ENCODE measurements at places on chromosomes 7 and 10.

DNA sequence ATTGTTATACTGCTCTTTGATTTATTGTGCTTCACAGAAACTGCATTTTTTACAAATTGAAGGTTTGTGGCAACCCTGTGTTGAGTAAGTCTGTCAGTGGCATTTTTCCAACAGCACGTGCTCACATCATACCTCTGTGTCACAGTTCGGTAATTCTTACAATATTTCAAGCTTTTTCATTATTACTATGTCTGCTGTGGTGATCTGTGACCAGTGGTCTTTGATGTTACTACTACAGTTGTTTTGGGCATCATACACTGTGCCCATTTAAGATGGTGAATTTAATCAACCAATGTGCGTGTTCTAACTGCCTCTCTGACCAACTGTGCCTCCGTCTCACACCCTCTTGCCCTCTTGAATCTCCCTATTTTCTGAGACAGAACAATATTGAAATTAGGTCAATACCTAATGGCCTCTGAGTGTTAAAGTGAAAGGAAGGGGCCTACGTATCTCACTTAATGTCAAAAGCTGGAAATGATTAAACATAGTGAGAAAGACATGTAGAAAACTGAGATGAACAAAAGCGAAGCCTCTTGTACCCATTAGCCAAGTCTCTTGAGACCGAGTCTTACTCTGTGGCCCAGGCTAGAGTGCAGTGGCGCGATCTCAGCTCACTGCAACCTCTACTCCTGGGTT lies 20.2 kb upstream of the ASL start:
- peak; percentile 46 for DNase-seq

DNA sequence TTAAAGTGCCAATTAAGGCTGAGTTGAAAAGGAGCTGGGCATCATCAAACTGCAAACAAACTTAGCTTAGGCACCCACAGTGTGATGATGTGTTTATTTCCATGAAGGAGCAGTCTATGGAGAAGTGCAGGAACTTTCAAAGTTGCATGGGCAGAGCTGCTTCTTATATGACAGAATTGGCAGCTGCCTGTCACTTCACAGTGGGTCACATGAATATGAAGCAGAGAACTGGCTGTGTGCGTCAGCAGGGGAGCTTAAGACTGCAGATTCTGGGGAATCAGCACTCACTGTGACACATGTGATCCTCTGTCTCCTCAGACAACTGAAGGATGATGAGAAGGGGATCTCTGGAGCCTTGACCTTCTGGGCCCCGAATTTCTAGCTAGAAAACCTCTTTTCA lies 36.6 kb downstream of the RBM28 start:
- DNase-seq: no peak

- no peak for DNase-seq
Observed at GRCh38 chr7:46162609-46163008, 241.5 kb upstream of the IGFBP3 start.

GRCh38 chr10:64626924-64627323 lies 1105.7 kb downstream of the REEP3 start:
- DNase-seq: no peak

- peak; percentile 24 for DNase-seq
Observed at GRCh38 chr10:22259280-22259679, 41.5 kb upstream of the EBLN1 start.

DNA sequence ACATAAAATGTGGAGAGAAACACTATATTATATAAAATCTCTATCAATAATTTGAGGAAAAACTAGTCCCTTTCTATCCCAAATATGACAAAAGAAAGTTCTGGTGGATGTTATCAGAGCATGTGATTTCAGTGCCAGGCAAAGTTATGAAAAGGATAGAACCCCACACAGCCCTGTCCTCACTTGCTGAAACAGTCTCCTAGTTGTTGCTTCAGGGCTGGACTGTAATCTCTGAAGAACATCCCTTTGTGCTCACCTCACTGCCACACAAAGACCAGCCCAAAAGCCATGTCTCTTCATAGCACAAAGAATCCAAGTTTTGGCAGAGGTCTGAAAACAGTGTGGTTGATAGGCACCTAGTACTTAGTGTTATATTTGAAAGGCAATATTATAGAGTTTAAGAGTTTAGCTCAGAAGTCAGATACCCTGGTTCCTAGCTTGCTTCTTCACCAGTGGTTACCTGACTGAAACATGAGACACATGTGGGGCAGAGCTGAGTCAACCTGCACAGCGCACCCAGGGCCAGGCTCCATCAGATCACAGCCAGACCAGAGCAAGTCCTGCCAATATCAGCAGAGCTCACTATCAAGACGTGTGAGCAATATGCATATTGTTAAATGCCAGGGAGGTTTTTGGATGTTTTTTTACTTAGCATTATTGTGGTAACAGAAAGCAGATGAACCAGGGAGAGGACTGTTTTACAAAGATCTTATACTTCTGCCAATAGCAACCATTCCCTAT lies 25.0 kb downstream of the CYP3A7 start:
- no peak for DNase-seq

- DNase-seq: no peak
Observed at GRCh38 chr10:12503311-12503710, 154.0 kb downstream of the CAMK1D start.

DNA sequence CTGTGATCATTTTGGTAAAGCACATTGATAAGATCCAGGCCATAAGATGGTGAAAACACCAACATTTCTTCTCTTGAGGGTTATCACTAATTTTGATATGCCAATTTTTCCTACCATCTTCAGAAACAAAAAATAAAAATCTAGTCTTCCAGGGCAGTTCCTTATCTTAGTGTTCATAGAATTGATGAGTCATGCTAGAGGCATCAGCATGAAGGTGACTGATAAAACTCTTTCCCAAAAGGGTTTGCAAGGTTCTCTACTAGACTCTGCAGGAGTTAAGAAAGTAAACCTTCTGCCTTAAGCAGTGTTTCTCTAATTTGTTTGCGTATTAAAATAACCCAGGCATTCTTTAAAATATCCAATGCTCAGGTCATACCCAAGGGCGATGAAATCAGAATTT lies 483.1 kb upstream of the CNTNAP2 start:
- no peak for DNase-seq

DNA sequence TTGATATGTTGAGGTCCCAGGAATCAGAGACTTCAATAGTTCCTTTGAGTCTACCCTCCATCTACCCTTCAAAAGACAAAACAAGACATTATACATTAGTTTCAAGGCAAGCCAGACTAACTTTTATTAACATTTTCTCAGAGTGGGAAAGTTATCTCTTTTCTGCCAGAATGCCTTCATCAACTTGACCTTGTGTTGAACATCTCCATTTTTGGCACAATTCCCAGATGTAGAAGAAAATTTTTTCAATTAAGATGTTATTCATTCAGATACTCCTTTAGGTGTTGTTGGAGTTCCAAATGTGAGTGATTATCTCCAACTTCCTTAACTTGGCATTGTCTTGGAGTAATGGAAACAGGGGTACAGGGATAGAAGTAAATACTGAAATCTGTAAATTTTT lies 59.1 kb downstream of the NRF1 start:
- DNase-seq: no peak

DNA sequence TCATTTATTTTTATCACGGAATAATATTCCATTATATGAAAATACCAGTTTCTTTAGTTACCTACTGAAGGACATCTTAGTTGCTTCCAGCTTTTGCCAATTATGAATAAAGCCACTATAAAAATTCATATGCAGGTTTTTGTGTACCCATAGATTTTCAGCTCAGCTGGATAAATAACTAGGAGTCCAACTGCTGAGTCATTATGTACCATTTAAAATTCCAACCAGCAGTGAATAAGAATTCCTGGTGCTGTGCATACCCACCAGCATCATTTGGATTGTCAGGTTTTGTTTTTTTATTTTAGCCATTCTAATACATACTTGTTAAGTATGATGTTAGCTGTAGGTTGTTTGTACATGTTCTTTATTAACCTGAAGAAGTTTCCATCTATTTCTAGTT lies 14.5 kb downstream of the FAM24B start:
- DNase-seq: no peak

- DNase-seq: no peak
Observed at GRCh38 chr10:35720366-35720765, 78.3 kb upstream of the FZD8 start.

DNA sequence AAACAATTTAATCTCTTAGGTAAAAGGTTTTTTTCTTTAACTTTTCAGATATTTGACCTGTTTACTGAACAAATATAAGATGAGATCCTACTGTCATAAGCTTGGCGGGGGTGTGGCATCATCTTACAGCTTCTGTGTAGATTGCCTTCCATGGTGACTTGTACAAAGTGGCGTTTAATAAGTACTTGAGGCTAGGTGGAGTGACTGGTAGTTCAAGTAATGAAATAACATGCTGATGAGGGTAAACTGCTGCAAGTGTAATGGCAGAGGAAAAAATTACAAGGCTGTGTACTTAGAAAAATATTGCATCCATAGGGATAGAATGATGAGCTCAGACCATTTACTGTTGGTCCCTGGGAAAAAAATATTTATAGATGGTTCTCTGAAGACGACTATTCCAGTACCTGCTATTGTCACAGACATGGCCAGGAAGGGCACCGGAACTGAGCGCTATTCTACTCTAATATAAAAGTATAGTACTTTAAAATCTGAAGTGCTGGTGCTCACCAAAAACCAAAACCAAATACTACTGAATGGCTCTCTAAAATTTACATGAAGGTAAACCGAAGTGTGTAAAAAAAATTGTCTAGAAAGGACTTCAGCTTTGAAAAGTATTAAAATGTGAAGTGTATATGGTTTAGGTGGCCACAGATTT lies 42.4 kb downstream of the DNAH11 start:
- no peak for DNase-seq

DNA sequence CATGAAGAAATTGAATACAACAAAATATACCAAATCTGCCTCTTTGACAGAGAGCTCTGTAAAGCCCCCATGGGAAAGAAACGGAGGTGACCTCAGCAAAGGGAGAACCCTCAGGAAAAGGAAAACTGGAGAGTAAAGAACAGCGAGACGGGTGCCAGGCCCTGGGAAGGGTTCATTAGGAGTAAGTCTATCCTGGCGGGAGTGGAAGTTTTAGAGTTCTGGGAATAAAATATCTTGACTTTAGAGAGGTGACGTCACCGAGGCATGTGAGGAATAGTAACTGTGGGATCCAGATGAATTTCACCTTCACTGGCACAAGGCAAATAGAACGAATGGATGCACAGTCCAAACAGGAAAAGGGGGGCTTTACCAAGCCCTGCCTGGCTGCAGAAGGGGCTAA lies 362.8 kb upstream of the IGFBP3 start:
- DNase-seq: no peak

- DNase-seq: no peak
Observed at GRCh38 chr7:139687211-139687954, 90.4 kb downstream of the HIPK2 start.

DNA sequence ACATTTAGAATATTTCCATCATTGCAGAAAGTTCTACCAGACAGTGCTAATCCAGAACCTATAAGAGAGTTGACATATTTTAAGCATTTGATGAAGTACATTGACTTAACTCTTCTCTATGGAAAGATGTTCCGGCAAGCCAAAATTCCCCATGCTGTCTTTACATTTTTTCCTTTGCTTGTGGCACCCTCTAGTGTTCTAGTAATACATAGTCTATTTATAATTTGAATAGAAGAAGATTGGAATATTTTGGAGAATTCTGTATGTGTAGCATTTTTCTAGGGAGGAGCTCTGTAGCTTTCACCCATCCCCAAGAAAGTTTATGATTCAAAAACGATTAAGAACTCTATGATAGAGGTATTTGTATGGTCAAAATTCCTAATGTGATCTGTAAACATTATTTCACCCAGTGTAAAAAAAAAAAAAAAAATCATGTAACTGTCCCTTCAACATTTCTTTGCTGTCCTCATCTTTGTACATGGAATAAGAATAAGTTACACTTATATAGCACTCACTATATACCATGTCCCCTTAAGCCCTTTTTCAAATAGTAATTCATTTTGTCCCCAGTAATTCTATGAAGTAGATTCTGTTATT lies 33.2 kb downstream of the NRF1 start:
- DNase-seq: no peak

DNA sequence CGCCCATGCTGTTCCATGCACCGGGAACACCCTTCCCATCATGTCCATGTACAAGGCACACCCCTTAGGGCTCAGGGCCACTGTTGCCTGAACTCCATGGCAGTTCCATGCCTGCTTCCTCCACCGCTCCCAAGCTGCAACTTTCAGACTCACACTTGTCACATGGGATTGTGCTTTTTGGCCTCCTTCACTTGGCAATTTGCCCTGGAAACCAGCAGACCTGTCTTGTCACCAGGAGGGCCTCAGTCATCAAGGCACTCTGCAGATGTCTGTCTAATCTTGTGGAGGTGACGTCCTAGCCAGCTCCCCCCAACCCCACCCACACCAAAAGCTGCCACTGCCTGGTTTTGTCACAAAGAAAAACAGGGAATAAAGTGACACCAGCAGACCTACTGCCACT lies 47.5 kb downstream of the CARD11 start:
- DNase-seq: no peak

GRCh38 chr10:49240946-49241345 lies 52.8 kb upstream of the TMEM273 start:
- DNase-seq: no peak

GRCh38 chr7:882336-883035 lies 6.1 kb downstream of the GET4 start:
- DNase-seq: no peak

DNA sequence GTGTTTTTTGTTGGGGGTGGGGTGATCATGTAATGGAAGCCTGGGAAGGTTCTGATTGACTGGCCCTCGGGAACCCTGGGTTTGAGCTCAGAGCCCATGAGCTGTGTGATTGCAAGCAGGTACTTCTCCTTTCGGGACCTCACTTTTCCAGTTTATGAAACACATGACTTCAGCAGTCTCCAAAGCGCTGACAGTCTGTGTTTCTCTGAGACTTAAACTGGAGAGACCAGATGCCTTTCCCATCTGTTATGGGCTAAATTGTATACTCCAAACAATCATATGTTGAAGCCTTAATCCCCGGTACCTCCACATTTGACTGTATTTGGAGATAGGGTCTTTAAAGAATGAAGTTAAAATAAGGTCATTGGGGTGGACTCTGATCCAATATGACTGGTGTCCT lies 493.6 kb downstream of the GALNT17 start:
- no peak for DNase-seq

DNA sequence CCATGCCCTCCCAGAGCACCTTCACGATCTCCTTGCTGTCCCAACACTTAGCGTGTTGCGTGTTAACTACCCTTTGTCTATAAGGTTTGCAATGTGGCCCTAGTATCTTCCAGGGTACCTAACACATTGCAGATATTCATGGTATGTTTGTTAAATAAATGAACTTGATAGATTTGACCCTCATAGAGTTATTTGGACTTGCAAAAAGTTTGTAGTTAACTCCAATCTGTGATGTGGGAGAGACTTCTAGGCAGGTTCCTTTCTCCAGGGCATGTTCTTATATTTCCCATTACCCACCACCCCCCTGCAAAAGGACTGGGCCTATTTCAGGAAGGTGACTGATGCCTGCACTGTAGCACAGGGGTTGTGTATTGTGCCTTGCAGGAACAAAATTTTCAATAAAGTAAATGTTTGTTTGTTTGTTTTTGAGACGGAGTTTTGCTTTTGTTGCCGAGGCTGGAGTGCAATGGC lies 612 bp downstream of the HILPDA start:
- DNase-seq: no peak

DNA sequence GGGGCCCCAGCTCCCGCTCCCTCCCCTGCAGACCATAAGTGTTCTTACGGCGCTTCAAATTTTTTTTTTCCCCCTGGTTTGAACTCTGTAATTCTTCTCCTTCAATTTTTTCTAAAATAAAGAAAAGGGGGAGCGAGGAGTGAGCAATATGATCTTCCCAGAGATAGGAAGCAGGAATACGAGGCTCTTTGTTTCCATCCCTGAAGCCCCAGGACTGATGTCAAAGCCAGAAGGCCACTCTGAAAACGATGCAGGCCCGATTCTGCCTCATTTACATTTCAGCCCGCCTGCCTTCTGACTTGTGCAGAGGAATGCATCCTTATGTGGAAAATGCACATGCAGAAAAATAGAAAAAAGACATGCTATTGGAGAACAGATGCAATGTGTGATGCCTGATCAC lies 401.5 kb upstream of the MKI67 start:
- no peak for DNase-seq

Data from GM10248 (cell line).